CD4-positive, alpha-beta T cell treated with Interleukin-6 for 4 hours (primary cell): ENCODE measurements at places on chromosomes 4 and X.

DNA sequence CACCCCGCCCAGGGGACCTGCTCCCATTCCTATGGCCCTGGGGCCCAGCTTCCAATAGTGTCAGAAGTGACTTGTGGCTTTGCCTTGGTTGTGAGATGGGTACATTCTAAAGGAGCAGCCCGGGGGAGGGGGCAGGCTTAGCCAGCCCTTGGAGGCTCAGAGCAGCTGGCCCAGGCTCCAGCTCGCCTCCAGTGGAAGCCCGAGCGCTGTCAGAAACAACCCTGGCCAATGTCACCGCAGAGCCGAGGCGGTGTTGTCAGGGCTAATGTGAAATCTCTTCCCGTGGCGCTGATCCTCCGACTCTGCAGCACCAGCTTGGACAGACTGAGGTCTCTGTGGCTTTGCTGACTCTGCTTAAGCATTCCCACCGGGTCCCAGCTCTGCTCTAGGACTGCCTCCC lies 29.2 kb upstream of the ZNF81 start:
- no peak for DNase-seq

GRCh38 chr4:108484187-108484586 lies 136.2 kb upstream of the RPL34 start:
- DNase-seq: no peak

DNA sequence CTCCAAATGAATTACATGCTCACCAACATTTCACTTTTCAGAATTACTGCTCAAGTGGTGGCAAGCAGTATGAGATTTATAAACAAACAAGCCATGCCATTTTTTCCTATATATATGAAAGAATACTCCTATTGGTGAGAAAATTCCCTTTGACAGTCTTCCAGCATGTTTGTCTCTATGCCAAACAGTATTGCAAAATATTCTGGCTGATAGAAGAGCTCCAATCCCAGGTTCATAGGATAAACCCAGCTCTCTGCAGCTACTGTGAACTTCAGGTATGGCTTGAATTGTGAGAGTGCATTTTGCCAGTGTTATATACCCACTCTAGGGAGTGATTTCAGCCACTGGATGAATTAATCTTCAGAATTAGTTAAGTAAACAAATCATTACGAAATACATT lies 108.8 kb downstream of the MAGEC2 start:
- DNase-seq: no peak

DNA sequence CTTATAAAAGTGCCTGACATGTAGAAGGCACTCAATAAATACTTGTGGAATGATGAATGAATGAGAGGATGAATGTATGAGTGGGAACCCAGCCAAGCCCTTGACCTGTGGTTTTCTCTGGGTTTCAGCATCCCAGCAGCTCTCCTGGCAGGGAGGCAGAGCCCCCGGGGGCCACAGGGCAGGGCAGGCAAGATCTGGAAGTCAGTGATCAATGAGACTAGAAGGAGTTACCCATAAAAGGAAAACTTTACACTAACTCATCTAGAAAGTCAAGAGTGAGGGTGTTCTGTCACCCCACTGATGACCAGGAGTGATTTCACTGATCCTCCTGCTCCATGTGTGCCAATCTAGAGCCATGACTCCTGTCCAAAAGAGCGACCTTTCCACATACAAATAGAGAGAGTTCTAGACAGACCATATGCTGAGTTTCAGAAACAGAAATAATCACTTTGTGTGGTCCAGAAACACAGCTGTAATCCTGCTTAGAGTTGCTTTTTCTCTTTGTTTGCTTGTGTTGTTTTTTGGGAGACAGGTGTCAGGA lies 37.4 kb downstream of the MGARP start:
- DNase-seq: no peak

GRCh38 chr4:152032722-152033131 lies 271.9 kb upstream of the GATB start:
- no peak for DNase-seq

- no peak for DNase-seq
Measured at GRCh38 chrX:22366166-22366702, 93.5 kb downstream of the CBLL2 start.

- DNase-seq: no peak
Measured at GRCh38 chrX:138014577-138014976, 448.6 kb downstream of the ZIC3 start.

DNA sequence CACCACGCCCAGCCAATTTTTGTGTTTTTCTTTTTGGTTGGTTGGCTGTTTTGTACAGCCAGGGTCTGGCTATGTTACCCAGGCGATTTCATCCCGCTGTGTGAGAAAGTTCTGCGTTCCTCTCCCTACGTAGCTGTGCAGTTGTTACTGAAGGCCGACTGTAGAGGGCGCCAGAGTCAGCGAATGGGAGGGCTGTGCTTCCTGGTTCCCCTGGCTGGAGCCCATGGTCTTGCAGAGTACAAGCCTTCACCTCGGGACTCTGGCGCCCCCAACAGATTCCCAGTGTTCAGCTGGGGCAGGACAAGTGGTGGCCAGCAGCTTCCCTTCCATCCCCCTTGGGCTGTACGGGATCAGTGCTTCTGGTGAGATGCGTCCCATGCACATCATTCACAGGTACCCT lies 5.6 kb upstream of the CT45A1 start:
- DNase-seq: peak; percentile 13

DNA sequence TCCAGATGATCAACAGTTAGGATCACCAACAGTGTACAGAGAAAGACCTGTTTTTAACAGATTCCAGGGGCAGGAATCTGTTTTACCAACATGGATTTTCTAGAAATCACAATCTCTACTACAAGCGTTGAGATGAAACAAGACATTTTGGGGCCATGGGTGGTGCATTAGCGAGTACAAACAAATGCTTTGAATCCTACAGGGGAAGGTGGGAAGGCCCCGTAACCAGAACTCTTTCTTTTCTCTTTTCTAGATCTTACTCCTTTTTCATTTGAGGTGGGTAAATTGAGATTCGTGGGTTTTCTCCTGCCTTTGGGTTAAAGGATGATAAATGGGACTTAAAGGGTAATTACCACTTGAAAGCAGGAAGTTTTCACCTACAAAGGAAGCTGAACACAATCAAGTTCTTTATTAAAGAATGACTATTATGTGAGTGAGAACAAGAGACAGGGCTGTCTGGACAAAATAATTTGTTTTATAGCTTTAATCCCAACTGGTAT lies 189.9 kb upstream of the ANXA3 start:
- DNase-seq: no peak

GRCh38 chr4:54082168-54082567 lies 17.8 kb upstream of the CHIC2 start:
- DNase-seq: no peak

GRCh38 chrX:136616987-136617685 lies 30.8 kb upstream of the CD40LG start:
- DNase-seq: peak; percentile 33

DNA sequence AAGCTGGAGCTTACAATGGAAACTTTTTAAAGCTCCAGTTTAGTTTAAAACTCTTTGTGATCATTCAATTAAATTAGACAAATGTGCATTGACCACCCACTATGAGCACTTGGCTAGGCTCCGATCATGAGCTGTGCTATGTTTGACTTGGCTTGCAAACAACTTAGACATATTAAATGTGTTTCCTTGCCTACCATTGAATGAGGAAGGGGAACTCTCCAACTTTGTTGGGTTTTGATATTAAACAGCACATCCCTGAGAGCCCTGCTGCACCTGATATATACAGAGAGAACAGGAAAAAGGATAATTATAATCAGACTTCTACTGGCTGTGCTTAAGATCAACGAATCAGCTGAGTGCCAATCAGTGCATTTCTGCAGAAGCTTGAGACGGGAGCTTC lies 71.4 kb upstream of the ADGRL3 start:
- DNase-seq: no peak

DNA sequence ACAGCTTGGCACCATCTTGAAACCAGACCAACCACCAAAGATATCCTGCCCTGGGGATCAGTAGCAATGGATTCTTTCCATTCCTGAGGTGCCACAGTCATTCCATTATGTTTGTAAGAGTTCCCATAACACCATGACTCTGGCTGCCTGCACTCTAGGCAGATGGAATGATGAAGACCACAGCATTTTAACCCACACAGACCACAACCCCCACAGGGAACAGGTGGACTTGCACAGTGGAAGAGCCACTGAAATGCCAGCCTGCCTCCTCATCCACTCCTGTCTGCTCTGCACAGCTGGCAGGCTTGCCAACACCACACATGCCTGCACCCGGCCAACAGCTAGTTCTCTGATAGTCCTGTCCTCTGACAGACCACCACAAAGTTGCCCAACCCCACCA lies 2362.2 kb upstream of the AGA start:
- no peak for DNase-seq

- DNase-seq: no peak
Measured at GRCh38 chr4:172245516-172245915, 432.3 kb downstream of the GALNTL6 start.
